ENCODE measurements at places on chromosomes 4 and X.

DNA sequence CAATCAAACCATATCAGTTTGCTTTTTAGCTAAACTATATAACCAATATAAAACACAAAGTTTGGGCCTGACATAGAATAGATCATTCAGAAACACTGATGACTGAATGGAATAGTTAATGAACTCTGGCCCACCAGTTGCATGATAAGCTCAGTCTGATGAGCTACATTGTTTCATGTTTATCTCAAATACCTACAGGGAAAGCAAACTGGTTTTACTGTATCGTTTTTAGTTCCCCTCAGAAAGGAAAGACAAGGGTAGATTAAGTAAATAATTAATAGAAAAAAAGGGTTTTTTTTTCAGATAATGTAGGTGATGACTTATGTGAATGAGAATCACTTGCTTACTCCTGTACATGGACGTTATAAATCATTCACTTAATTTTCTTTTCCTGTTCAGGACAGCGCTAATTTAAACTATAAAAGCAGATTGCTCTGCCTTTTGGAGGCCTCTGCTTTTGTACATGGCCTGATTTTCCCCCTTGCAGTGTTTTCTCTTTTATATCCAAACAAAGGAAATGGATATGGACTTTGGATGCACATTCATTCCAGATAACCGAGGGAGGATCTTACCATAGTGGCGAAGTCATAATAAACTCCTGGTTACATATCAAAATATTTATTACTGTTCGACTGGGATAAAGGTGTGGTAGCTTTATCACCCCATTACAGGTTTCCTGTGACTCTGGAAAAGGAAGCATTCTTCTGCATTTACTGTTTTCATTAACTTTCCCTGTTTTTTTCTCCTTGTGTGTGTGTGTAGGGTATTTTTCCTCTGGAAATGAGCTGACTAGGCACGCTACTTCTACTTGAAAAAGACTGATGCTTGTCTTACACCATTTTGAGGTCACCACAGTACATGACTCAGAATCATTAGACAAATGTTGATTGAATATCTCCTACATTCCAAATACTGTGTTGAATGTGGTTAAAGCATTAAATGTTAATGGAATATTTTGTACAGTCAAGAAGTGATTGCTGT lies 373.1 kb upstream of the HS3ST1 start:
- no peak for DNase-seq

GRCh38 chrX:17606231-17606630 lies 131.1 kb upstream of the SCML1 start:
- DNase-seq, result no peak

GRCh38 chr4:19756661-19757060 lies 495.0 kb upstream of the SLIT2 start:
- no peak for DNase-seq

- peak; percentile 71 for DNase-seq
Measured at GRCh38 chr4:148445071-148445859, 3.1 kb upstream of the NR3C2 start.

DNA sequence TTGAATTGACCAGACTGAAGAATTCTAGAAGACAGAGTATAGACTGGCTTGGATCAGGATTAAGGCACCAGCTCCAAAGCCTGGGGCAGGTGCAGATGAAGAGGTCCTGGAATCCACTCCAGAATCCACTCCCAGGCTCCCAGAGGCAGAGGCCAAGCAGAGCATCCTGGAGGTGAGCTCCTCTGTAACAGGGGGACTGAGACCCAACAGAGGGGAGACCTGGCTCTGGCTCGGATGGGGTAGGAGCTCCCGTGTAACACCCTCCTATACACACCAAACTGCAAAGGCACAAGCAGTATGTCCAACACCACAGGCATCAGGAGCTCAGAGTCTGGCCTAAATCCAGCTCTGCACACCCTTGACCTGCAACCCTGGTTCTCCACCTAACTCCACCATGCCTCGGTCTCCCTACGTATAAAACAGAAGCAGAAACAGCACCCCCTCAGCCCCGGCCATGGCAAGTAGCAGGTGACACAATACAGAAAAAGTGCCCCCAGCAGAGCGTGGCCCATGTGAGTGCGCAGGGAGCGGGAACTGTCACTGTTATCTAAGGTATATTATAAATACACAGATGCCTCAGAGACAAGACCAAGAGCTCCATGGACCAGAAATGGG lies 14.9 kb downstream of the RNF212 start:
- no peak for DNase-seq

DNA sequence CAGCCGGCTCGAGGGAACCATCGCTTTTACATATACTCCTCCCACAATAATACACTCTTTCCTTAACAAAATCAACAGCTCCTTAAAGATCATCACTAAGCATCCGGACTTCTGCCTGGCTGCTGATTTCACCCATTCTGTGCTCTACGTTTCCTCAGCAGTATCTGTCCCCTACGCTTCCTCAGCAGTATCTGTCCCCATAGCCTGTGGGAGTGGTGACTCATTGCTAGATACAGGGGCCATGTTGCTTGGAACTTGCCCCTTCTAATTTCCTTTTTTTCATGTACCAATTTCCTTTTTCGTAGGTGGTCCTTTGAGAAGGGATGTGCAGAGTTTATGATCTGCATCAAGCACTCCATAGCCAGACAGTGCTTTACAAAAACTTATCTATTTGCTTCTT lies 18.6 kb downstream of the MAP3K15 start:
- no peak for DNase-seq

- DNase-seq, result no peak
Measured at GRCh38 chr4:76373919-76374552, 46.9 kb downstream of the CCDC158 start.

DNA sequence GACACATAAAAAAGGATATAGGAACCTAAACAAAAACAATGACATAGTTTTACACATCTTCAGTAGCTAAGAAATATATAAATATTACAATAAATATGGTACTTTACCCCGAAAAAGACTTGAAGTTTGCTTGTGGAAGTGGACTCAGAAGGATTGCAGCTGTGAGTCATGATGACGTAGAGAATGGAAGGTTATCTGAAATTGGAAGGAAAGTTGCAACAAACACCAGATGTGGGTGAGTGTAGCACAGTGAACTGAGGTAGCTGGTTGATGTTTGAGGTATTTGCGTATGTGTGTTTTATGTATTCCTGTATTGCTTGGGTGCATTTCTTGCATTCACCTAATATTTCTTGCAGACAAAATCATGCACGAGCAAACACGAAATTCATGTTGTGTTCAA lies 113.0 kb downstream of the ARX start:
- DNase-seq, result no peak

GRCh38 chrX:63744850-63745394 lies 40.1 kb downstream of the ARHGEF9 start:
- DNase-seq, result no peak

DNA sequence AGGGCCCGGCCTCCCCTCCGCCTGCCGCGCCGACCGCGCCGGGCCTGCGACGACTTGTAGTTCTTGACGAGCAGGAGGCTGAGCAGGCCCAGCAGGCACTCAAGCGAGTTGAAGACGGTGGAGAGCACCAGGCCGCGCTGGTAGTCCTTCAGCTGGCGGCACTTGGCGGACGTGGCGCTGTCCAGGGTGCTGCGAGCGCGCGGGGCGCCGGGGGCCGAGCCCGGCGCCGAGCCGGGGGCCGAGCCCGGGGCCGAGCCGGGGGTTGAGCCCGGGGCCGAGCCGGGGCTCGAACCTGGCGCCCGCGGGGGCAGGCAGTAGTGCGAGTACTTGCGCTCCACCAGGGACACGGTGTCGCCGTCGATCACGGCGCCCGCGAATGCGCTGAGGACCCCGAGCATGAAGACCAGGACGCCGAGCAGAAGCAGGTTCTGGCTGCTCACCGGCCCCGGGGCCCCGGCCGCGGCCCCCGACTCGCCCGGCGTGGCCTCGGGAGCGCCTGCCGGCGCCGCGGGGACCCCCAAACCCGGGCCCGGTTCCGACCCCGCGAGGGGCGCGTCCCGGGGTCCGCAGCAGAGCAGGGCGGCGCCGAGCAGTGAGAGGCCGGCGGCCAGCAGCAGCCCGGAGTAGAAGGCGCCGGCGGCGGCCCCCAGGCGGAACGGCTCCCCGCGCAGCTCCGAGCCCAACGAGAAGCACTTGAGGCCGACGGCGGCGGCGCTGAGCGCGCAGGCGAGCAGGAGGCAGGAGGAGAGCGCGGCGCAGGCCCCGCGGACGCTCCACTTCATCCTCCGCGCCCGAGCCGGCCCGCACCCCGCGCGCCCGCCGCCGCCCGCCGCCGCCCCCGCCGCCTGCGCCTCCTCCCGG lies 584 bp downstream of the TMEM271 start:
- DNase-seq, result peak; percentile 18

DNA sequence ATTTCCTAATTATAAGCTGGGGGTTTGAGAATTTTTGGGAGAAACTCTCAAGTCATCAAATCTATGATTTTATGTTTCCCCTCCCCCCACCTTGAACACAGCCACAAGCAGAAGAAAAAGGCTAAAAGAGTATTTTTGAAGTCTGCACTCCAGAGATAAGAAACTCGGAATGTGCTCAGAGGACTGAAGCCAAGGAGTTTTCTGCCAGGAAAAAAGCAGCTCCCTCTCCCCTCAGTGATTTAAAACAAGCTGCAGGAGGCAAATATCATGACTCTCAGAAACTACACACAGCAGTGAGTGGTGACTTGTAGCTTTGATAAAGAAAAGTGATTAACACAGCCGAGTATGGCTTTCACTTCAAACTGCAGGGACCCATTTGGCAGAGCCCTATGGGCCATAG lies 800.2 kb upstream of the FTHL17 start:
- DNase-seq, result no peak

GRCh38 chrX:16023790-16024734 lies 99.3 kb upstream of the GRPR start:
- no peak for DNase-seq

DNA sequence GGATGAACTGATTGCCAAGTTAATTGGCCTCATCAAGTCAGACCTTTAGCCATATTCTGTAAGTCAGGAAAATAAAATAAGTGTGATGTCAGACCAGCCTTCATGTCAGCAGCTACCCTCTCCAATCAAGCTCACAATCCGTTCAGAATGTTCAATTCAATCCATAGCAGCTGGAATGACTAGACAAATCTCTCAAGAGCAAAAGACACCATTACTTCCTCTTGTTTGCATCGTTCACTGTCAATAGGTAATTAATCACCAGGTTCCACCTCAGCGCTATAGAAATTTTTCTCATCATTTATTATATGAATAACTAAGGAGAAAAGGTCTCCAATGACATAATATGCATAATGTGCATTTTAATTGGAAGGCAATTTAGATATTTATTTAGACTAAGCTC lies 321.0 kb upstream of the GRIA3 start:
- no peak for DNase-seq

DNA sequence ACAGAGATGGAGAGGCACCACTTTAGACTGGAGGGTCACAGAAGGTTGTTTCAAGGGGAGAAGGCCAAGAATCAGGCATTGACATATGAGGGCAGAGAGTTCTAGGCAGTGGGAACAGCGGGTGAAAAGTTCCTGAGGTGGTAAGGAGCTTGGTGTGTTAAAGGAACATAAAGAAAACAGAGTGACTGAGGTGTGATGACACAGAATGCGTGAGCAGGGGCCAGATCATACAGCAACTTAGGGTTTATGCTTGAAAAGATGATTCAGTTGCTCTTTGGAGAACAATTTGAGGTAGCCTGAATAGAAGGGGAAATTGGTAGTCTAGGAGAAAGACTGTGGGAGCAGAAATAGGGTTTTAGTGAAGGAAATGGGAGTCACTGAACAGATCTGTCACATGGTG lies 179.2 kb downstream of the AMELX start:
- no peak for DNase-seq

- DNase-seq, result no peak
Measured at GRCh38 chr4:64230709-64231310, 178.4 kb downstream of the TECRL start.

DNA sequence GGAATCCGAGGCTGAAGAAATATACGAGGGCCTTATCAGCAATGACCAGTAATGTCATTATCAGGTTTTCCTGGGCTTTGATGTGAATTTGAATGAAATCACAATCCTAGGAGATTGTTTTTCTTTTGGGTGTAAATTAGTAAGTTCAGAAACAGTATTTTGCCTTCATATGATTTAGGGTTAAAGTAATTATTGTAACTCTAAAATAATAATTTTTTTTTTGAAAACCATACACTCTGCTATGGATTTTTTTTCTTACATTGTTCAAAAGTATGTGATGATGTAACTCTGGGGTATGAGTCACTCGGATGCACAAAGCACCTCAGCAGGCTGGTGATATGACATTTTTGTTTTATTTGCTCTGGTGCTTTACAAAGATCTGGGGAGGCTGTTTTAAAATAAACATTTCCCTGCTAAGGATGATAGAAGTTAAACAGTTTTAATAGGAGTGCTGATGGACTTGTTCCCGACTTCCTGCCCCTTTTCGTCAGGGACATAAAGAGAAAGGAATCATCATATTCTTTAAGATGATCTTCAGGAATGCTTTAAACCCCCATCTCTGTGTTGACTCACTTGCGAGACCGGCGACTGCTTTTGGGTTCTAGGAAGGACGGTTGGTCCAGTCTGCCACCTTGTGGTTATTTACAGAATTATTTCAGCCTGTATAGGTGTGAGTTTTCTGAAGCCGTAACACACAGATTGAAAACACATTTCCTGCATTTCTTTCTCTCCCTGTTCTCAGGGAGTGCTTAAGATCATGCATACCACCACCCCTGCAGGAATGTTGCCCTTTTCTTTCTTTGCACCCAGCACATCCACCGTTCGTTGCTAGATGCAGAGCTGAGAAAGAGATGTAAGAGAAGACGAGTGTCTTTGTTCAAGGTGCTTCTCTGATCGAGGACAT lies 72.5 kb downstream of the RAPGEF2 start:
- DNase-seq, result peak; percentile 69

- DNase-seq, result no peak
Measured at GRCh38 chrX:86930419-86930818, 587.2 kb upstream of the KLHL4 start.

DNA sequence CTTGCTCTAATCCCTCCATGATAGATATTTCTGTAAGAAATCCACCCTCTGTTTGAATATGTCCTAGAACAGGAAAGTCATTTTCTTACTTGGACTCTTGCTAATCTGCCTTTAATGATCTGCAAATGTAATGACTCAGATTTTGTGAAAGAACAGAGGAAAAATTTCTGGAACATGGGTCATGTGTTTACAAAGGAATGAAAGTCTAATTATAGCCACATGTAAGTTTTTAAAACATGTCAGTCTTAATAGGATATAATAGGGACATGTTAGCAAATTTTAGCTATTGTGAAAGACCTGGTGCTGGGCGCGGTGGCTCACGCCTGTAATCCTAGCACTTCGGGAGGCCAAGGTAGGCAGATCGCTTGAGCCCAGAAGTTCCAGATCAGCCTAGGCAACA lies 47.6 kb downstream of the GRK4 start:
- no peak for DNase-seq

DNA sequence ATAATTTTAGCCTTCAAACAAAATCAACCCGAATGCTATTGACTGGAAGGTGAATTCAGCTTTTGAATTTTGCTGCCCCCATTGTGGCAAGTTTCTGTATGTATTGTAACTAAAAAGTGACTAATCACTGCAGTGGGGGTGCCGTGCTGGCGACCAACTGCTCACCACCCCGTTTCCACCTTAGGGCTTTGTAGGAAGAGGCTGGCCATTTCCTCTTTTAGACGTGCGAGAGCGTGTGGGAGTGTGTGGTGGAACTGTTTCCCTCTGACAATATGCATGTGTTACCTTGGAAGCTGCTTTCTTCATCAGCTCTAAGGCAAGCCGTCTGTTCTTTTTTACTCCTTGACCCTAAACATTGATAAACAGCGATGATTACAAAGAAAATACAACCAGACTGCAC lies 78.8 kb downstream of the SEL1L3 start:
- peak; percentile 24 for DNase-seq

GRCh38 chr4:7539659-7540058 lies 104.9 kb upstream of the PSAPL1 start:
- DNase-seq, result peak; percentile 69

Data from activated CD4-positive, alpha-beta memory T cell treated with anti-CD3 and anti-CD28 coated beads for 36 hours (primary cell).